ENCODE measurements at places on chromosomes 5 and 9. TPM values are rescaled to one million over a fixed set of nuclear protein-coding genes. Genes with fewer than 3 reads are reported as not detected.

DNA sequence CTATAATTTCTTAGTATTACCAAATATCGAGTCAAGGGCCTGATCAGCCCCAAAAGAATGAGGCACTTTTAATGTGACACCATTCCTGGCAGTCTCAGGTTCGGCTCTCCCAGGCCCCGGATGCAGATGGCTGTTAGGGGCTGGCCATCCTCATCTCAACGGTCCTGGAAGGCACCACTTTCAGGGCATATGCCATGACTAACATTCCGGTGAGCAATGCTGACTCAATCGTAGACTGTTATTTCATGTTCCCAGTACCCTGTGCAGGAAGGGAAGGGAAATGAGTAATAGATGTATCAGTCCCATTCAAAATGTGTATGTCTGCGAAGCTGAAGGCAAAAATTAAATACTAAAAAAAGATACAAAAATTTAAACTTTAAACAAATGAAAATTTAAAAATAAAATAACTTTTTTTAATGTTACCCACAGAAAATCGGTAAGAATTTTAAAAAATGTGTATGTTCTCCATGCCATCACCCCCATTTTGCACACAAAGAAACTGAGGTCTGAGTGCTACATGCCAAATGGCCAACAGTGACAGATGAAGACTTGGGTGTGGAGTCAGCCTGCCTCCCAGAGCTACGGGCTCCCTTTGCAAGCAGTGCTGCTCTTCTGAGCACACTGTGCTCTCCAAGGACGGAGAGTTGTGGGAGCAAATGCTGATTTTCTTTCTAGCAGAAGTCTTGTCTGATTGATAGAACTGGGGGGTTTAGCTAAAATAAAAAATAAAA lies 79.0 kb downstream of the GLDC start:
- peak; percentile 42 for DNase-seq
- H3K36me3 ChIP-seq = no peaks in the 10 kb centered on the region
- H3K27me3 ChIP-seq = peaks cover 2% of the 10 kb centered on the region
- H3K4me1 ChIP-seq = peaks cover 3% of the 10 kb centered on the region
- H3K27ac ChIP-seq = peak overlapping the region; percentile 30

GRCh38 chr5:144076521-144077083 lies 93.9 kb downstream of the YIPF5 start:
- no peak for DNase-seq
- H3K4me1 ChIP-seq = no peaks in the 10 kb centered on the region
- no peaks in the 10 kb centered on the region for H3K36me3 ChIP-seq
- no peak overlapping the region for H3K27ac ChIP-seq

DNA sequence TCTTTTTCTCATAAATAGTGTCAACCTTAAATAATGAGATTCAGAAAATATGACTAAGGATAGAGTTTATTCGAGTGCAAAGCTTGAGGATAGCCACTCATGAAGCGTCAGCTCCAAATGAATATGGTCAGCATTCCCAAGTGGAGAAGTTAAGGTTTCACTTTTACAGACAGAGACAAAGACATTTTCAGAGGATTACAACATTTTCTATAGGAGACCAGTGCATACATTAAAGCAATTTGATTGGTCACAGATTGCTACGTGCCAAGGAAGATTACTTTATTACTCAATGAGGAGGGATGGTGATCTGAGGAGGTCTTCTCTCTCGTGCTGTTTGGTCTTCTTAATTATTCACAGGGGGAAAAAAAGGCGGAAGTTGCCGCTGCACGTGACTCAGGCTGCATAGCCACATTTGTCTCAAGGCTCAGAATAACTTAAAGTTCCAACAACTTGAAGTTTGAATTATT lies 60.1 kb upstream of the SPATA31C2 start:
- H3K36me3 ChIP-seq = no peaks in the 10 kb centered on the region
- H3K4me1 ChIP-seq = no peaks in the 10 kb centered on the region
- DNase-seq = no peak
- no peak overlapping the region for H3K4me3 ChIP-seq

DNA sequence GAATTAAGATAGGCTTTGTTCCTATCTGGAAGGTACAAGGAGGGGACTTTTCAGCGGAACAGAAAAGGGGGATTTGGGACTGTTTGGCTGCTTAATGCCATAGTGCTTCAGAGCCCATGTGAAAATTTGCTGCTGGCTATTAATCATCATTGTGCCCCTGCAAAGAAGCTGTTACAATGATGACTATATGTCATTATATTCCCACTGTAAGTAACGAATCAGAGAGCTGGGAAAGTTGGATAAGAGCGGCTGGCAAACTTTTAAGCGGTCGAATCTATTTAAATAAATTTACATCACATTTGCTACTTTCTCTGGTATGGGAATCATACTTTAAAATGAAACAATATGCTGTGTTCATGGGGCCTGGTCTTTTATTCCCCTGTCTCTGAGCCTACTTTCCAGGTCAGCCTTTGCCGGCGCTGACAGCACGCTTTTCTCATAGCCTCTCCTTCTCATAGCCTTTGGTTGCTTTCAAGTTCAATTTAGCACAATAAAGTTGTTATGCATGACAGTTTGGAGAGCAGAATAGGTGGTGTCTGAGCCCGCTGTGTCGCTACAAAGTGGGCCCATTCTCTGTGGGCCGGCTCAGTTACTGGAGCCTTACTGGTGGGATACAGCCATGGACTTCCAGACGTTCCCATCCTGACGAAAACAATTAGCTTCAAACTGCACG lies 271.2 kb upstream of the TMEM161B start:
- H3K4me3 ChIP-seq = no peak overlapping the region
- no peak overlapping the region for H3K27ac ChIP-seq
- H3K27me3 ChIP-seq = peaks cover 19% of the 10 kb centered on the region
- DNase-seq = no peak
- H3K36me3 ChIP-seq = no peaks in the 10 kb centered on the region

DNA sequence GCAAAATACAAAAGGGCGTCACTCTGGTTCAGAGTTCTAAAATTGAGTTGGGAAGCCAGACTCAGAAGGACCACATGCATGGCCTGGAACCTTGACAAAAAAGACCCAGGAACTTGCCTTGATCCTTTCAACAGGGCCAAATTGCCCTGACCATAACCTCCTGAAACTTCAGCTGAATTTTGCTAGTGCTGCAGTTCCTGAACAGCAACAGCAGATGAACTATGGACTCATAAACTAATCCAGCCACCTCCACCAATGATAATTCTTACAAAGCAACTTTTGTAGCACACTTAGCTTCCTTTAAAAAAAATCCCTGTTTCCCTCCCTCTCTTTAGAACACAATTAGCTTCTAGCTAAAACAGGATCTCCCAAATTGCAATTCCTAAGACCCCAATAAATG lies 155.9 kb downstream of the MAT2B start:
- H3K4me3 ChIP-seq = no peak overlapping the region
- no peaks in the 10 kb centered on the region for H3K27me3 ChIP-seq
- no peaks in the 10 kb centered on the region for H3K4me1 ChIP-seq
- H3K27ac ChIP-seq = no peak overlapping the region
- no peak for DNase-seq
- H3K36me3 ChIP-seq = no peaks in the 10 kb centered on the region

DNA sequence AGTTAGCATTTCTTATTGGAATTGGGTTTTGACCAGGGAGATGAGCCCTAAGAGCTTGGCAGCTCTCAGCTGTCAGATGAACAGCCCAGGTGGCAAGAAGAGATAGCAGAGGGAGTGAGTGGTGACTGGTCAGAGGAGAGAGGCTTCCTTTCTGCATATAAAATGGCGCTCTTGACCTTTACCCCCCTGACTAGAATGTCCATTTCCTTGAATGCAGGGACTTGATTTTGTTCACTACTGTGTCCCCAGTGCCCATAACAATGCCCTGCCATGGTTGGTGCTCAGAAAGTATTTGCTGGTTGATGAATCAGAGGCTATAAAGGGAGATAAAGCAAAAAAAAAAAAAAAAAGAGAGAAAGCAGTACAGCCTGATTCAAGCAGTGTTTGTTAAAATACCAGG lies 7.2 kb downstream of the CHMP5 start:
- peaks cover 46% of the 10 kb centered on the region for H3K36me3 ChIP-seq
- no peak for DNase-seq
- H3K27me3 ChIP-seq = no peaks in the 10 kb centered on the region
- H3K4me1 ChIP-seq = peaks cover 14% of the 10 kb centered on the region

DNA sequence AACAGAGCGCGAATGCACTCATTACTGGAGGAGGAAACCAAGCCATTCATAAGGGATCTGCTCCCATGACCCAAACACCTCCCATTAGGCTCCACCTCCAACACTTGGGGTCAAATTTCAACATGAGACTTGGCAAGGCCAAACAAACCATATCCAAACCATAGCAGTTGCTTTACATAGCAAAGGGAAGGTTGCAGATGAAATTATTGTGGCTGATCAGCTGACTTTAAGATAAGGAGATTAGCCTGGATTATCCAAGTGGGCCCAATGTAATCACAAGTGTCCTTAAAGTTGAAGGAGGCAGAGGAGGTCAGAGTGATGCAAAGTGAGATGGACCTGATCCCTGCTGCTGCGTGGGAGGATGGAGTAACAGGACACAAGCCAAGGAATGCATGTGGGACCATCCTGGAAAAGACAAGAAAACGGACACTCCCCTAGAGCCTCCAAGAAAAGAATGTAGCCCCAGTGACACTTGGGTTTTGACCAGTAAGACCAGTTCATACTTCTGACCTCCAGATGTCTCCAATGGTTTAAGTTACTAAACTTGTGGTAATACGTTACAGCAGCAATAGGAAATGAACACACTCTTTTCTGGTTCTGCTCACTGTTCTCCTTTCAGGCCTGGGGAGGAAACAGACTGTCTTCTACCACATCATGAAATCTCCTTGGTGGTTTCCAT lies 167.3 kb downstream of the GNAQ start:
- no peaks in the 10 kb centered on the region for H3K27me3 ChIP-seq
- H3K4me1 ChIP-seq = no peaks in the 10 kb centered on the region
- DNase-seq = no peak
- peaks cover 37% of the 10 kb centered on the region for H3K36me3 ChIP-seq

DNA sequence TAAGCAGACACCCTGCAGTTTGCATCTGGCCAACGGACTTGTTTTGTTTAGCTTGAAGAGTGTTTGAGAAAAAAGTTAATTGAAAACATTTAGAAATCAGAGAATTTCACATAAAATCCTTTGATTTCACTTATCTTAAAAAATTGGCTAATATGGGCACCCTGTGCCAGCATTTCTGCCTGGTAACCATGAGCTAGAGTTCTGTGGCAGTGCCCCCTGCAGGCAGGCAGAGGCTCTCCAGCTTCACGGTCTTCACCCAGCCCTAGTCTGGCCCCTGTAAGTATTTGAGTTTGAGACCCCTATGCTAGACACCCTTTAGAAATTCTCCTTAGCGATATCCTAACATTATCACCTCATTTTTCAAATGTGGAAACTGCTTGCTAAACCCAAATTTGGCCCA lies 18.8 kb upstream of the FANCC start:
- H3K27ac ChIP-seq = no peak overlapping the region
- H3K36me3 ChIP-seq = no peaks in the 10 kb centered on the region
- H3K4me1 ChIP-seq = no peaks in the 10 kb centered on the region
- H3K27me3 ChIP-seq = peaks cover 4% of the 10 kb centered on the region
- no peak overlapping the region for H3K4me3 ChIP-seq

PCDHA13 gene
- not detected for total RNA-seq
